Neural progenitor cell (in vitro differentiated cells): ENCODE measurements at places on chromosomes 4 and X. TPM values are rescaled to one million over a fixed set of nuclear protein-coding genes. Genes with fewer than 3 reads are reported as not detected.

The NDNF gene
- total RNA-seq = 4.0 and 4.2 TPM in 2 replicates

The NEXMIF gene
- total RNA-seq = 1.1 and 2.8 TPM in 2 replicates

GRCh38 chr4:94238160-94238559, 30.5 kb downstream of the SMARCAD1 start:
- no peak for DNase-seq
- H3K4me3 ChIP-seq = no peak overlapping the region
- no peak overlapping the region for H3K27ac ChIP-seq
- peaks cover 18% of the 10 kb centered on the region for H3K36me3 ChIP-seq

GRCh38 chr4:9964879-9965278, 56.4 kb downstream of the SLC2A9 start:
- H3K4me1 ChIP-seq = no peaks in the 10 kb centered on the region
- H3K27ac ChIP-seq = no peak overlapping the region
- no peaks in the 10 kb centered on the region for H3K27me3 ChIP-seq

DNA sequence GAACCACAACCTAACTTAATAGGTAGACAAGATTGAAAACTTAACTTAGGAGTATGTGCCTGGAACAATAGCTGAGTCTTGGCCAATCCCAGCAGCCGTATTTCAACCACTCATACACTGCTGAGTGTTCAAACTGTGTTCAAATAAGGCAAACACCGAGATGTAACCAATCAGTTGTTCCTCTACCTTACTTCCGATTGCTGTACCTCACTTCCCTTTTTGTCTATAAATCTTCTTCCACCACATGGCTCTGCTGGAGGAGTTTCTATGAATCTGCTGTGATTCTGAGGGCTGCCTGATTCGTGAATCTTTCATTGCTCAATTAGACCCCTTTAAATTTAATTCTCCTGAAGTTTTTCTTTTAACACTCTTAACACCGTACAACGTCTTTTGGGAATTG, 108.0 kb downstream of the ANAPC4 start:
- no peak for DNase-seq
- H3K4me1 ChIP-seq = peaks cover 8% of the 10 kb centered on the region

GRCh38 chr4:106019771-106020170, 124.5 kb downstream of the NPNT start:
- DNase-seq = no peak
- H3K36me3 ChIP-seq = no peaks in the 10 kb centered on the region
- no peak overlapping the region for H3K4me3 ChIP-seq
- no peaks in the 10 kb centered on the region for H3K4me1 ChIP-seq
